ENCODE measurements at places on chromosomes 12 and 14.
A peak's percentile ranks its signal among the peaks of the same experiment; 100 is the strongest.

DNA sequence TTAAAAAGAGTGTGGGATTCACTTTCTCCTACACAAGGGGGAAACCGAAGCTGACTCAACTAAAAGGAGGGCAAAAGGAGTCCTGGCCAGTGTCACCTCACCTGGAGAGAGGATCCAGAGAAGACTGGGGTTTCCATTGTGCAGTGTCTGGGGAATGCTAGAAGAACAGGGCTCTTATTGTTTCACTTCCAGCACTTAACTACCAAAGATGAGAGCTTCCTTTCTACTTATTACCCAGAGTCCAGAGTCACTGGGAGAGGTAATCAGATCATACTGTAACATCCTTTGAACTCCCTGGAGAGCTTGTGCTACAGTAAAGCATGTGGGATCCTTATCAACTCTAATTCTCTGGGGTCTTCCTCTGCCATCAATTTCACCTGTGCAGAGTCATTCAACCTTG lies 148.4 kb upstream of the BCL2L14 start:
- no peak for DNase-seq

DNA sequence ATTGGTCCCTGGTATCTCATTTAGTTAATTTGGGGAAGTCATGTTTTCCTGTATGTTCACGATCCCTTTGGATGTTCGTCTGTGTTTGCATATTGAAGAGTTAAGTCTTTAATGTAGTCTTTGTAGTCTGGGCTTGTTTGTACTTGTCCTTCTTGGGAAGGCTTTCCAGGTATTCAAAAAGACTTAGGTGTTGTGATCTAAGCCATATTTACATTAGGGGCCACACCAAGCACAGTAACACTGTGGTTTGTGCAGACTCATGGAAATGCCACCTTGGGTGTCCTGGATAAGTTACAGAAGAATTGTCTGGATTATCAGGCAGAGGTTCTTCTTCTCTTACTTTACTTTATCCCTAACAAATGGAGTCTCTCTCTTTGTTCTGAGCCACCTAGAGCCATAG lies 380.3 kb downstream of the CCER1 start:
- DNase-seq = no peak

DNA sequence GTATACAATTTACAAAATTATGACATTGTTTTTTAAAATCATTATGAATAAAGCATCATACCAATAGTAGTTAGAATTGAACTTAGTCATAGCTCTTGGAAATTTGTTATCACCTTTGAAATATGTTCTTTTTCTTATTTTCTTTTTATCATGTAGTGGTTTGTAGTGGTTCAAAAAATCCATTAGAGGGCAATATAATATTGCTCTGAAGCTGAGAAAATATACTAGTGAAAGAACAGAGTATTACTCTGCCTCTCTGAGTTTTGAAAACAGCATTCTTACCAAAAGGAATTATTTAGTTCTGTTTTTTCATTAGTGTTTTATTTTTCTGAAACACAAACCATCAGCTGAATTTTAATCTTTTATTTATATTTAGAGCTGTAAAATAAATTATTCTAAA lies 76.2 kb downstream of the PDZRN4 start:
- DNase-seq = no peak

DNA sequence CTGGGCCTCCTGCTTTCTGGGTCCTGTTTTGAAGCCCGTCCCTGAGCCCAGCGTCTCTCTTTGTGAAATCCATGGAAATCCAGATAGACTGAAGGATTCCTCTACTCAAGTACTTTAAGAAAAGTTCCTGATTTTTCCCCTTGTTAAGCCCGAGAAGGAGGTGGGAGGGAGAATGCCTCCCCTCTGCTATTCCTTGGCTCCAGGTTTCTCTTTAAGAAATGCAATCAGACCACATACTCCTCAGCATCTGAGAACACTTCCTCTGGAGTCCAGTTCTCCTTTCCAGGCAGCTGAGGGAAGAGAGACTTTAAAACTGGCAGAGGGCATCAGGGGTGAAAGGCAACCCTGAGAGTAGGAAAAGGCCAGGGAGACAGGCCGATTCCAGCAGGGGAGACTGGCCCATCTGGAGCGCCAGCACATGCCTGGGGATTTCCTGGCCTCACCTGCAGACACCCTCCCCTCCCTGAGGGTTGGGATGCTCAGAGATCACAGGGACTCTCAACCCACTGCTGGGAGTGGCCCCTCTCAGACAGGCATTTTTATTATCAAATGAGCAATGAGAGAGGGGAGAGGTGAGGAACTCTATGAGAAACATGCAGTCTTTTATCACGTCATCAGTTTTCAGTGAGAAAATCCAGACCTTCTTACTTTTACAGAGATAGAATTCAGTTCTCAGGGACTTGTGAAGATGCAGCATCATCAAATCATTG lies 2.0 kb upstream of the EMP1 start:
- DNase-seq = no peak

DNA sequence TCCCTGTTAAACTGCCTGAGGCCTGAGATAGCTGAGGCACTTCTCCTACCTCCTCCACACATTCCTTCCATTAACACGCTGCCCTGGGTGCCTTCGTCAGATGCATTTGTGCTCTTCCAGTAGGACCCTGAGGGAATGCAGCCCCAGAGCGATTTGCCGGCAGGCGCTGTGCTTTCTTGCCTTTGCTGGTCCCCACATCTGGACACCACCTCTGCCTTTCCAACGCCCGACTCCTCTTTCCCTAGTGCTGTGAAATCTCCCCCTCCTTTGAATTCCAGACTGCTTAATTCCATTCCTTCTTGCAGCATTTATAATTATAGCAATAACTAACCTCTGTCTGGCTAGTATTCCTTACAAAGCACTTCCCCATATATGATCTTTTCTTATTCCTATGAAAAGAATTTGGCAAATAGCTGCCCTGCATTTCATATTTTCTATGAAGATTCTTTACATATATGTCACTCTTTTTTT lies 88.4 kb downstream of the C12orf75 start:
- no peak for DNase-seq

- DNase-seq = peak; percentile 46
These were observed 900 bp downstream of the C2CD5 start for GRCh38 chr12:22543246-22544037.

DNA sequence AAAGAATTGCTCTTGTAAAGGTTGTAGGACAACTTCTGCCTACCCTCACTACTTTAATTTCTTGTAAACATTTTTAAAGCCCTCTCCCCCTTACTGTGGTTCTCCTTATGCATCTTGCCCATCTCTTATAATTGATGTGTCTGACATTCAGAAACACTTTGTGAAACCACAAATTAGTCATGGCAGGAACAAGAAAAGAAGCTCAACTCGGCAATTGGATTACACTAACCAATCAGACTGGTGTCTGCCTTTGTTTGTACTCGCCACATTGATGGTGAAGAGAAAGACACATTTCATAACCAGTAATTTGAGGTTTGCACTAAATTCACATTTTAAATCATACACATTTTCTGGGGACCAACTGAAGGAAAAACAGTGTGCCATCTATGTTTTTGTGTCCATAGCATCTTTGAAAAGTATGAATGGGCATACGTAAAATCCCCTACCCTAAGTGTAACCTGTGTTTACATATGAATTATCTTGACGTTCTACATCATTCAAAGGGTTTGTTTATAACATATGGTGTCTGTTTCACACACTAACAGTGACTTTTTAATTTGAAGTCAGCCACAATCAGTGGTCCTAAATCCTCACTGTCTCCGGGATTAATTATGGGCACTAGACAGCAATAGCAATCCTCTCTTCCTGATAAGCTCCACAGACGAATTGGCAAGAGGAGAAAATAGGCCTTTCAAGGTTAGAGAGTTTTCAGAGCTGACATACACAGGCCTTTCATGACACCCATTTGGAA lies 49.9 kb downstream of the OTX2 start:
- DNase-seq = no peak

- DNase-seq = no peak
These were observed 1147.6 kb downstream of the AACS start for GRCh38 chr12:126212824-126213223.

DNA sequence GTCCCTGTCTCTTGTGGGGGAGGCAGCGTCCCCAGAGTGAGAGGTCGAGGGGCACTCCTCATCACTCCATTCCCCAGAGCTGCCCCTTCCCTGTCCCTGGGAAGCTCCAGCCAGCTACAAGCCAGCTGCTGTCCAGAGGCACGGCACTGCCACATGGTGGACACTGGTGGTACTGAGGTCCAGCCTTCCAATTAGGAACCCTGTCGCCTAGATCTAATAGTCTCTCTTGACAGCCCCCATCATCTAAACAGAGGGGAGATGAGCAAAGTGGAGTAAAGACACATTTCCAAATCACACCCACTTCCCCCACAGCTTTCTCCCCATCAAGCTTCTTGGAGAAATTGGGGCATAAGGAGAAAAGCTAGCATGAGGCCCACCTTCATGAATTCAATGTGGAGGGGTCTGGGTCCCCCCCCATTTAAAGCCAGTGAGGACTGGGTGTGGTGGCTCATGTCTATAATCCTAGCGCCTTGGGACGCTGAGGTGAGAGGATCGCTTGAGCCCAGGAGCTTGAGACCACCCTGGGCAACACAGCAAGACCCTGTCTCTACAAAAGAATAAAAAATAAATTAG lies 2.1 kb upstream of the INHBE start:
- no peak for DNase-seq

DNA sequence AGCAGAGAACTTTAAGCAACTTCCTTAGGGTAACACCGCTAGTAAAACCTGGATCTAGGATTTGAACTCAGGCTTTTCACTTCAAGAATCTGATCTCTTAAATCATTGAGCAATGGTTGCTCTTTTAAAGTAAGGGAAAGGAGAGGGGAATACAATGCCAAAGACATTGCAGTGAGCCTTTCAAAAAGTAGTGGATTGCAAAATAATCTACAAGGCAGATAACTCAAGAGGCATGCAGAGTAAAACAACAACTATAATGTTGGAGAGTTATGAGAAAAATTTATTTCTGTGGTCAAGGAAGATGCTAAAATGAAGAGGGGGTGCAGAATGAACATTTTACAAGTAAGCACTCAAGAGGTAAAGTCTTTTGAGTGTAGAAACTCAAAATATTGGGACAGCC lies 432.6 kb downstream of the C12orf50 start:
- DNase-seq = no peak

GRCh38 chr12:14007639-14008038 lies 26.2 kb upstream of the GRIN2B start:
- DNase-seq = no peak

- DNase-seq = no peak
These were observed 27.2 kb downstream of the KLC1 start for GRCh38 chr14:103656031-103656755.

DNA sequence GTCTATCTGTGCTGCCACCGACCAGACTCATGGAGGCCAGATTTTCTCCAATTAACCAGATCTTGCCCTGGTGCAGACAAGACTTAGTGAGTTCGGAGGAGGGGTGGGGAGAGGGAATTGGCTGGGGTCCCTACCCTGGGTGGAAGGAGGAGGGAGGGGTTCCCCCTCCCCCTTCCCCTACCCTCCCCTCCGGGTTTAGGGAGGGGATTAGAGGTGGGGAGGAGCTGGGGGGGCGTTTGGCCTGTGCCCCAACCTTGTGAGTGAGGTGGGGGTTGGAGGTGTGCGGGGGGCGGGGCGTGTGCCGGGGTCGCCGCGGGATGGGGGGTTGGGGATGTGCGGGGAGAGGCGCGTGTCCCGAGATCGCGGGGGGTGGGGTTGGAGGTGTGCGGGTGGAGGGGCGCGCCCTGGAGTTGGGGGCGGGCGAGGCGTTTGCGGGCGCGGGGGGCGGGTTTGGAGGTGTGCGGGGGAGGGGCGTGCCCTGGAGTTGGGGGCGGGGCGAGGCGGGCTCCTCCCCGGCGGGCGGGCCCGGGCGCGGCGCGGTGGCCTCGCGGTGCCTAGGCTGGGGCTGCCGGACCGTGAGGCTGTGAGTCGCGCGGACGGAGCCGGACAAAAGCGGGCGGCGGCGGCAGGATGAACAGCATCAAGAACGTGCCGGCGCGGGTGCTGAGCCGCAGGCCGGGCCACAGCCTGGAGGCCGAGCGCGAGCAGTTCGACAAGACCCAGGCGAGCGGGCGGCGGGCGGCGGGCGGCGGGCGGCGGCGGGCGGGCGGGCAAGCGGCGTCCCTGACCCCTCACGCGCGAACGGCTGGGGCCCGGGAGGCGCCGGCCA lies at the start of gene HIP1R:
TSS of gene HIP1R (plus strand) at position 537 of the 829 bp plus-strand sequence. CDS start at position 631, 94 bp downstream.
- peak; percentile 41 for DNase-seq

- DNase-seq = no peak
These were observed 92.7 kb upstream of the HECTD1 start for GRCh38 chr14:31300296-31300695.

- DNase-seq = no peak
These were observed 61.1 kb upstream of the GALNT9 start for GRCh38 chr12:132390287-132391076.

- DNase-seq = no peak
These were observed 268.2 kb downstream of the PCNX1 start for GRCh38 chr14:71175491-71175890.

Data from CD8-positive, alpha-beta memory T cell (primary cell).